ENCODE measurements at places on chromosomes 11 and 22.

GRCh38 chr11:66228521-66228920 is 39.9 kb upstream of the RAB1B start:
- no peak for DNase-seq

GRCh38 chr11:134691985-134692384 is 279.9 kb upstream of the B3GAT1 start:
- DNase-seq = no peak

- DNase-seq = no peak
Measured at GRCh38 chr22:34797826-34798225, 268.1 kb upstream of the ISX start.

- DNase-seq = no peak
Measured at GRCh38 chr22:36976606-36977005, 42.6 kb downstream of the TST start.

DNA sequence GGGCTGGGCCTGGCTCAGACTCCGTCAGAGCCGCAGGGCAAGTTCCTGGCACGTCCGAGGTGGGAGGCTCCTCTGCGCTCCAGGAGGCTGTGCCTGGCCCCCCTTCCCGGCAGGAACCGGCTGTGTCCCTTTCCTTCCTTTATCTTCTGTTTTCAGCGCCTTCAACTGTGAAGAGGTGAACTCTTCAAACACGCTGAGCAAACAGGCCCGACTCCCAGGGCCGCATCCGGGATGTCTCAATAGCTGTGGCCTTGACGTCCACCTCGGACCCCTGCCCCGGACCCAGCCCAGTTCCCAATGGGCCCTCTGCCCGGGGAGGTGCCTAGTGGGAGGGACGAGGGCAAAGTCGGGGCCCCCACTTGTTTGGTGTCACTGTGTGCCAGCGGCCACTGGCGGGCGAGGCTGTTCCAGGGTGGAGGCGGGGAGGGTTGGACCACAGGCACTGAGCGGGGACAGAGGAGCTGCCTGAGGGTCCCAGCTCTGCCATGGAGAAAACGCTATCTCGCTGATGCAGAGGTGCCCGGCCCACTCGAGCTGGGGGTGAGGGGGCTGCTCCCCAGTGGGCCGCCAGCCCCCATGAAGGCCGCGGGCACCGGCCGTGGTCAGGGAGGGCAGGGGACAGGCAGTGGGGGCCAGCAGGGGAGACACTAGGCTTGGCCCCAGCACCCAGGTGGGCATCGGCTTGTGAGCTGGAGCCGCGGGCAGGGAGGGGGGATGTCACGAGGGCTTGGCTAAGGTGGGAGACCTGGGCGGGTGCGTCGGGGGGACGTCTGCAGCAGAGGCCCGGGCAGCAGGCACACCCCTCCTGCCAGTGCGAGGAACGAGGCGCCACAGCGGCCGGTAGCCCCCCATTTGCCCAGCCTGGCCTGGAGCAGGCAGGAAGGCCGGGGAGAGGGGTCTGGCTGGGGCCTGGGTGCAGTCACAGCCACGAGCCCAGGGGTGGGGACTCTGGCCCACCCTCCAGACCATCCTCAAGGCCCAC is 2.7 kb upstream of the MUC5B start:
- no peak for DNase-seq

- no peak for DNase-seq
Measured at GRCh38 chr11:3947061-3947460, 91.6 kb downstream of the STIM1 start.

DNA sequence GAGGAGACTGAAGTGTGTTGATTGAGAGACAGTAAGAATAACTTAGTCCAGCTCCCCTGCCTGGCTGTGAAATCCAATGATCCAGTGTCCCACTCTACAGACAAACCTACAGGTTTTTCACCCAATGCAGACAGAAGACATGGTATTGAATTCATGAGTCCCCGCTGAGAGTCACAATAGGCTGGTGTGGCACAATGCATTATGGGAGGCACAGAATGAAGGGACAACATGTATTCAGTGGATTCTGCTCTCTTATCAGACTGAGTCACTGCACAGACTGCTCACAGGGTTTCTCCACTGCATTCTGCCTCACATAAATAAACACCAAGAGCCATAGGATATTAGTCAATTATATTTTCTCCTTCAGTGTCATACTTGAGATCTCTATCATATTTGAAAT is 55.2 kb upstream of the TOP3B start:
- DNase-seq = no peak

DNA sequence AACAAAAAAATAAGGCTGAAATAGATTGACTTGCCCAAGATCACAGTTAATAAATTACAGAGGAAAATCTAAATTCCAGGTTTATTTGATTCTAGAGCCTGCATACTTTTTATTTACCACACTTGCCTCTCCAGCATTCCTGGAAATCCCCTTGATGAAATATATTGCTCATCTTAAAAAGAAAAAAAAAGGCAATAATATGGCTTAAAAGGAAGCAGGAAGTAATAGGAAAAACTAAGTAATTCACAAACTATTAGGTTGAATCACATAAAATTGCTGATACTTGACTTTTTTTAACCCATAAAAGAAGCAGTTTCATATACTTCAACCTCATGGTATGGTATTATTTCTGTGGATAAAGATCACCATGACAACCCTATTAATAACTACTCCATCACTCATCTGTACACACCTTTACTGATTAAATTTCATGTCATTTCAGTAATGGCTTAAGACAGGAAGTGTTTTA is 52.9 kb downstream of the COPB1 start:
- no peak for DNase-seq

DNA sequence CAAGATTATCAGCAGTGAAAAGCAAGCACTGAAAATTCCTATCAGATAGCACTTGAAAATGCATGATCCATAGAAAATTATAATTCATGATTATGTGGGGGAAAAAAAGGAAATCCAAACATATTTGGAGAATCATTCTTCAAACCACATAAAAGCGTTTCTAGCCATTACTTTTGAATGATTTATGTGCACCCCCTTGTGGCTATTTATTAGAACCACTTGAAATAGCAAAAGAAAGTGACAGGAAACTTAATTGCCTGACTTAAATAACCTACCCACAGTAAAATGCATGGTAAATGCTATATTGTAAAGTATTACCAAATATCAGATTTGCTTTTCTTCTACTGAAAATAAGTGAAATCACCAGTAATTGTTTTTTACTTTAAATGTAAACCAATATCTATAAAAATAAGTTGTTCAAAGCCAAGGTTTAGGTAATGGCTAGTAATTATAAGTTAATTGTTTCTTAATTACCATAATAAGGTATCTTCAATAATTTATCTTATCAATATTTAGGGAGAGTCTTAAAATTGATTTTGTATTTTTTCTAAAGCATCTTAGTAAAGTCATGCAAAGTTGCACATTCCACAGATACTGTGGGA is 168.5 kb downstream of the ARHGAP42 start:
- DNase-seq = peak; percentile 12

DNA sequence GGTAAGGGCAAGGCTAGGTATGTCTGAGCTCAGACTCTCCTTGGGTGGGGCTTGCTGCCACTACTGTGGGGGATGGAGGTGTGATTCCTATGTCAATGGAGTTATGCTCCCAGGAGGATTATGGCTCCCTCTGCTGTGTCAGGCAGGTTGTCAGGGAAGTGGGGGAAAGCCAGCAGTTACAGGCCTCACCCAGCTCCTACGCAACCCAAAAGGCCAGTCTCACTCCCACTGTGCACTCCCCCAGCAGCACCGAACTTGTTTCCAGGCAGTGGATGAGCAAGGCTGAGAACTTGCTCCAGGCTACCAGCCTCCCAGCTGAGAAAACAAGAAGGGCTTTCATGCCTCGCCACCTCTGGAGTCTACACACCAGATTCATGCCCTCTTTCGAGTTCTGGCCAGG is 18.2 kb downstream of the C11orf91 start:
- no peak for DNase-seq

DNA sequence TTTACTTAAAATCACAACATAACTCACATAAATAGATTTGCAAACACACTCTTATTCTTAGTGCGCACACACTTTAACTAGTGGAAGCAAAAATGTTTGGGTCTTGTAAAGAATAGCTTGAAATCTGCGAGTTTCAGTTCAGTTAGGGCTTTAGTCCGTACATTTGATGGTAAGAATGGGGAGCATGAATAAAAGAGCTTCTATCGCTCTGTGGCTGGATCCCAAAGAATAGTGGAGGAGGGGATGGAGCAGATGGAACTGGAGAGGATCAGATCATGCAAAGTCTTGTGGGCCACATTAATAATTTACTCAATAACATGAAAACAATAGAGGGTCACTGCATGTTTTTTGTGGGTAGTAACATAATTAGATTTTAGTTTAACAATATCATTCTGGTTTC is 44.3 kb downstream of the DNHD1 start:
- no peak for DNase-seq

DNA sequence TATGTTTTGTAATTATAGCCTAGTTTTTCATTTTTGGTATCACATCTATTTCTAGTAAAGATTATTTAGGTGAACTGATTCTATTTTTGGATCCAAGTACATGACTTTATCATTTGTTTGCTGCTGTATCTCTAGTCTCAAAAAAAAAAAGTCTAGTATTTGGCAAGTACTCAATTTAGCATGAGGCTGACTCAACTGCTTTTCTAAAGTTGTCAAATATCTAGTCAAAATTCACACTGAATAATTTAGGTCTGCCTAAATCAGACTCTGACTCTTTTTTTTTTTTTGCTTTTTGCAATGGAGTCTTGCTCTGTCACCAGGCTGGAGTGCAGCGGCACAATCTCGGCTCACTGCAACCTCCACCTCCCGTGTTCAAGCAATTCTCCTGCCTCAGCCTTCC is 2.4 kb downstream of the OOSP4A start:
- DNase-seq = no peak

GRCh38 chr11:70526116-70527045 is 128.1 kb downstream of the CTTN start:
- DNase-seq = no peak

DNA sequence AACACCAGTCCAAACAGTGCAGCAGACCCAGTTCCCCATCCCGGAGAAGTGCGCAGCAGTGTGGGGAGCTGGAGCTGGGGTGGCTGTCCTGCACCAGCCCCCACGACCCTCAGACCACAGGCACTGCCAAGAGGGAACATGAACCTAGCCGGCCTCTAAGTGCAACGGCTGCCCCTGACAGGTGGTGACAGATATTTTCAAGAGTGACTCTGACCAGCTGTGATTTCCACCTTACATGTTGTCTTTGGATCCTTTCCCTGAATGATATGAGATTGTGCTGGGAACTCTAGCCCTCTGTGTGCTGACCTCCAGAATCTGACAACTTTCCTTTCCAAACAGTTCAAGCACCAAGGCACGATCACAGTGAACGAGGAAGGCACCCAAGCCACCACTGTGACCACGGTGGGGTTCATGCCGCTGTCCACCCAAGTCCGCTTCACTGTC is 12.6 kb downstream of the SERPIND1 start:
- DNase-seq = no peak

DNA sequence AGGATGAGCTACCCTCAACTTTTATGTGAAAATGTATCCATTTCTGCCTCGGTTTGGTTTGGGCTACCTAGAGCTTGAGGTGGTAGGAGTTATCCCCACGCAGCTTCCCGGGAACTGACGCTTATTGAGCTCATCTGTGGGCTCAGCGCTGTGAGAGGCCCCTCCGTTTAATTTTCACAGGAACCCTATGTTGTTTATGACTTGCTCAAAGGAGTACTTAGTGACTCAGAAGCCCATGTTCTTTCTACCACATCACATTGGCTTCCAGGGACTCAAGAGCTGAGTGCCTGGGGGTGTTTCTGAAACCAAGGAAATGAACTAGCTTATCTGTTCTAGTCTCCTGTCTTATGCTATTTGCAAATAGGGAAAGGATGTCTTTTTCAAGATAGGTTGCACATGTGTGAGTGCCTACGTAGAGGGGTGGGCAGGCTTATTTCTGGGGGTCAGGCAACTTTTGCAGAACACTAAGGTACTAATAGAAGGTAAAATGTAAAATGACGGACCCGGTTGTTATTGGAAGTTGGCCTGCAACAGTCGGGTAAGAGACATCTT is 40.5 kb downstream of the MICAL2 start:
- no peak for DNase-seq
